ENCODE measurements at places on chromosomes 16 and 17.

DNA sequence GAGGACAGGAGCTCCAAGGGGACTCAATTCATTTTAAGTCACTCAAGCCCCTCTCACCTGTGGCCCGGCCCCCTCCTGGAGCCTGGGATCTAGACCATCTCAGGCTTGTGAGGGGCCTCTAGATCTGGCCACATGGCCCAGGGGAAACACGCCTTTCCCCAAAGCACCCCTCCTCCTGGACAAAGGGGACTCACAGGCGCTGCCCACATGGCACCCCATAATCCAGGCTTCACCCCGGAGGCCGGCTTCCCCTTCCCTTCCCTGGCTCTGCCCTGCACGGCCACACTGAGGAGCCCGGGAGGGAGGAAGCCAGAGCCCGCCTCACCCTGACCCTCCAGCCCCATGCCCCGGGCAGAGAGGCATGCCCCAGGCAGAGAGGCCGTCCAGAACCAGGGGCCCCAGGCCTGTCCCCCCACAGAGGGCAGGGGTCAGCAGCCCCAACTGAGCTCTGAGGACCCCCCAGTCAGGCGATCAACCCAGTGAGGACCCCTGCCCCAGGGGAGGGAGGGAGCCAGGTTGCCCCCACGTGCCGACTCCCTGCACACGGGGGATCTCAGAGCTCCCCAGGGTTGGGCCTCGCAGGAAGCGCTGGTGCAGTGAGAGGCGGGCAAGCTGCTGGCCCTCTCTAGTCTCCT lies 10.9 kb downstream of the HS3ST6 start:
- no peak for DNase-seq

DNA sequence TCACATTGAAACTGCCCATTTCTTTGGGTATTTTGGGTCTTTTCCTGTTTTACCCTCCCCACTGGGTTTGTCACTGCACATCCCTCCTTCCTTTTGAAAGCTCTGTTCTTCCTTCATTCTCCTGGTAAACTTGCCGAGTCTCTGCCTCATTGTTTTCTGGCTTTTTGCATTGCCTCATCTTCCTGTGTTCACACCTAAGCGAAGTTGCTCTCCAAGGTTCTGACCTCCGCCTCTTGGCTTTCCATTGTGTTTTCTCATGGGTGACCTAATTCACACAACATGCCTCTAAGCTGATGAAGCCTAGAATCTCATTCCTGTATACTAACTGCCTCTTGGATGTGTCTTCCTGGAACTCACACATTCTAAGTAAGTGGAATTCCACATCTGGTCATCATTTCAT lies 1096.1 kb upstream of the EEF2KMT start:
- DNase-seq, result no peak

GRCh38 chr16:89002851-89003830 lies 26.1 kb upstream of the CBFA2T3 start:
- no peak for DNase-seq

GRCh38 chr16:68893710-68894705 lies 50.7 kb downstream of the TANGO6 start:
- DNase-seq, result no peak

GRCh38 chr16:85401370-85401916 lies 211.7 kb upstream of the GSE1 start:
- DNase-seq, result no peak

- DNase-seq, result no peak
Measured at GRCh38 chr16:83969771-83970429, 1.9 kb downstream of the NECAB2 start.
